ENCODE measurements at places on chromosomes 7 and 10.

DNA sequence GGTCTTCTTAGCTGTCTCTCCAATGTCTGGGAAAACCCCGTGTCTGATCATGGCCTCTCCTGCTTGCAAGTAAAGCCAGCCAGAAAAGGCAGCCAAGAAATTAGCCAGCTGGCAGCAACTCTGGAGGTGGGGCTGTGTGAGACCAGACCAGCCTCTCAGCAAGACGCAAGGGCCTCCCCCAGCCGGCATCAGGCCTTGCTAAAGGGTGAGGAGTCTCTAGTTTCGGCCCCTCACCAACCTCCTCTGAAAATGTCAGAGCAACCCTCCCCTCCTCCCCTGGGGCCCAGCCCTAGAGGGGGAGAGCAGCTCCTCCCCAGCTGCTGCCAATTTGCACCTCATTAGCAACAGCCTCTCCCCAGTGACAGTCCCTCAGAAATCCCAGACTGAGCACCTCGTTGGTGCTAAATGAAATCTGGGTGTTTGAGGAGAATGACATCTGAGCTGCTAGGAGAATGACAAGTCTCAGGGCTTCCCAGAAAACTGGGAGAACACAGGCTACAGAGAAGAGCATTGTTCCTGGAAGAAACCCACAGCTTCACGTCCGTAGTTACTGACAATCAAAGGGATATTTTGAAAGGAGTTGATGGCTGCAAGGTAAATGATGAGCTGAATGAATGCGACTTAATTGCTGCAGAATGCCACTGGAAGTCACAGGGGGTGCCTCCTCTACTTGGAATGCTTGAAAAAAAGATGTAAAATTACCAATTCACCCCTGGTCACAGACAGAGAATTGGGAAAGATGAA lies 25.9 kb downstream of the DGKI start:
- DNase-seq = peak; percentile 30

DNA sequence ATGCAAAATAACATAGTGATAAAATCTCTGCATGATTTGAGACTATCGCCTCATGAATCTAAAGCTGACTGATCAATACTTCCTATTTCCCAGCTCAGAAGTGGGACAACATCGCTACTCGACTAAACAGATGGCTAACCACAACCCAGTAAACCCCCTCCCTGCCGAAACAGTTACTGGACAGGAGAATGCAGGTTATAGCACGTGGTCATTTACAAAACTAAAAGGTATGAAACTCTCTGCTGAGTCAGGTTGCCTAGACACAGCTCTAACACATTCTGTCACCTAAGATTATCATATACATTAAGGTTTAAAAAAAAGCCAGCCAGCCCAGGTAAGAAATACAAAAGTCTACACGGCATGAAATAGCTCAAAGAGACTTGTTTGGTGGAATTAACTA lies 64.0 kb downstream of the CTBP2 start:
- no peak for DNase-seq

GRCh38 chr7:3217166-3217565 lies 83.9 kb upstream of the SDK1 start:
- DNase-seq = no peak

DNA sequence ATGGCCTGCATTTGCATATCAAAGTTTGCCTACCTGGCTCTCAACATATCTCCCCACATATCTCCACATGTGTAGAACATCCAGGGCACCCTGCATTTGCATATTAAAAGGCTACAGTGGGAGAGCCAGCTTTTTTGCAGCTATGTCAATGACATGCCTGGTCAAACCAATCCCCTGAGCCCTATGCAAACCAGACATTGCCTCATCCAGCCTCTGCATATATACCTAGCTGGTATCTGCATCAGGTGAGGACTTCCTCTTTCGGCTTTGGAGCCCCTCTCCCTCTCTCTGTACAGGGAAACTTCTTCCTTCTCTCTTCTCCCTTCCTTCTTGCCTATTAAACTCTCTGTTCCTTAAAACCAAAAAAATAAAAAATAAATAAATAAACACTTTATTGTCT lies 142.7 kb upstream of the STEAP4 start:
- DNase-seq = no peak

DNA sequence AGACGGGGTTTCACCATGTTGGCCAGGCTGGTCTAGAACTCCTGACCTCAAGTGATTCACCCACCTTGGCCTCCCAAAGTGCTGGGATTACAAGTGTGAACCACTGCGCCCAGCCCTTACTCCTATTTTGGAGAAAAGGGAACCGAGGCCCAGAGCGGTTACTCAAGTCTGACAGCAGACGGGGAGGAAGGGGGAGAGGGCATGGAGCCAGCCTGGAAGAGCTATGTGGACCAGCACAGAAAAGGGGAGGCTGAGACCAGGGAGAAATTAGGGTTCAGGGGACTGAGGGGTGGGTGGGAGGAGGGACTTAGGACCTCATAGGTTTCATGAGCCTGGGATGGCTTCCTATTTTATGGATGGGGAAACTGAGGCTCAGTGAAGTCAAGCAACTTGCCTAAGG lies 1.5 kb downstream of the SFRP5 start:
- DNase-seq = no peak

- no peak for DNase-seq
These were observed 930.8 kb downstream of the IPMK start for GRCh38 chr10:57336865-57337264.

DNA sequence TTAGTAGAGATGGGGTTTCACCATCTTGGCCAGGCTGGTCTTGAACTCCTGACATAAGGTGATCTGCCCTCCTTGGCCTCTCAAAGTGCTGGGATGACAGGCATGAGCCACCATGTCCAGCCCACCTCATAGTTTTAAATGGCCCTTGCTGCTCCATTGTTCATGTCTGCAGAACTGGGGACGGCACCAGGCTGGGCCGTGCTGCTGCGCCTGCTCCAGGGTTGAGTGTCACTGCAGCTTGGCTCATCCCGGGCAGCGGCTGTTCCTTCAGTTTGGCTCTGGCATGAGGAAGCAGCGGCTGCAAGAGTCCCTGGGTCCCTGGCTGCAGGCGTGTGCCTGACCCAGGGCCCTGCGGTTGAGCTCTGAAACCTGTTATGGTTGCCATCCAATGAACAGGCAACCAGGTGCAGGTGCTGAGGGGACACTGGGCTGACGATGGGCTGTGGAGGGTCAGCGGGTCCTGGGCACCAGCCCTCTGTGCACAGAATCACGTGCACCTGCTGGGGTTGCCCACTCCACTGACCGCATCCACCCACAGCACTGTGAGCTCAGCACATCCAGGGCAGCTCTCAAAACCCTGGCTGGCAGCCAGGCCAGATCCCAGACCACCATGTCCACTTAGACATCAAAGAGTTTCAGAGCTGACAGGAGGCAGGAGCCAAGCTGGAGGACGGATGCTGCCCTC lies 70.2 kb upstream of the PPP2R2D start:
- no peak for DNase-seq

GRCh38 chr10:16381083-16381482 lies 55.7 kb upstream of the PTER start:
- DNase-seq = no peak

GRCh38 chr7:156475666-156476065 lies 164.9 kb upstream of the RNF32 start:
- DNase-seq = peak; percentile 33

- DNase-seq = no peak
These were observed 27.3 kb upstream of the SFRP5 start for GRCh38 chr10:97798958-97799610.

DNA sequence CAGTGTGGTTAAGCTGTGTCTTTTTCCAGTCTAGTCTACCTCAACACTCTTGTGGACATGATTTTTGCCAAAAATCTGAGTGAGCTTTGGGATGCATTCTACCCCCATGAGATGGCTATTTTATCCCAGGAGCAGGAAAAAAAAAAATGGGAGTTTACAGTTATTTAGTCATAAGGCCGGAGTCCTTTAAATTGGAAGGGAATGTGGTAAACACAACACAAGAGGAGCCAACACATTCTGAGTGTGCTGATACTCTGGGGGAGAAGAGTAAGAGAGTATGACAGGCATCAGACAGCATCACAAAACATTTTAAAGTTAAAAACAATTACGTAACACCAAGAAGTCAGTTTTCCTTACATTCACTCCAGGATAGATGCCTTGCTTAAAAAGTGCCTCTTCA lies 46.1 kb downstream of the C1GALT1 start:
- DNase-seq = peak; percentile 38

All from fibroblast of villous mesenchyme (primary cell).